ENCODE measurements at places on chromosomes 5 and 9.

DNA sequence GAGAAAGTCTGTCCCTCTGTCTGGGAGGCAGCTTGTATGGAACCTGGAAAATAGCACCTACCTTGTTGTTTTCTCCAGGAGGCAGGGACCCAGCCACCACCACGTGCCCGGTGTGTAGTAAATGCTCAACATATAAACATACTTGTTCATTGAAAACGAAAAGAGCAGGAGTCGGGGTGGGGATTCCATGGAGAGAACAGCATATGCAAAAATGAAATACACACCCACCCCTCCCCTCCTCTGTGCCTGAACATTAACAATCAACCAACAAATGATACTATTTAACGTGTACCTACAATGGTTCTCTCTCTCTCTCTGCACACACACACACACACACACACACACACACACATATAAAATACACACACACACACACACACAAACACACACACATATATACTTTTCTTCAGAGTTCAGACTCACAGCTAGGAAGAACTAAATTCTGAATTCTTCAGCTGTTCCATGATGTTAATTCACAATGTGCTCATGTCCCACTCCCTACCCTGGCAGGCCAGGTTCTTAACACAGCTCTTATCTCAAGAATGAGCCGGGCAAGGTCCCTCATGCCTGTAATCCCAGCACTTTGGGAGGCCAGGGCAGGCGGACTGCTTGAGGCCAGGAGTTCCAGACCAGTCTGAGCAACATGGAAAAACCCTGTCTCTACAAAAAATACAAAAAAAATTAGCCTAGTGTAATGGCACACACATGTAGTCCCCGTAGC, 16.3 kb upstream of the DENND1A start:
- DNase-seq = no peak

DNA sequence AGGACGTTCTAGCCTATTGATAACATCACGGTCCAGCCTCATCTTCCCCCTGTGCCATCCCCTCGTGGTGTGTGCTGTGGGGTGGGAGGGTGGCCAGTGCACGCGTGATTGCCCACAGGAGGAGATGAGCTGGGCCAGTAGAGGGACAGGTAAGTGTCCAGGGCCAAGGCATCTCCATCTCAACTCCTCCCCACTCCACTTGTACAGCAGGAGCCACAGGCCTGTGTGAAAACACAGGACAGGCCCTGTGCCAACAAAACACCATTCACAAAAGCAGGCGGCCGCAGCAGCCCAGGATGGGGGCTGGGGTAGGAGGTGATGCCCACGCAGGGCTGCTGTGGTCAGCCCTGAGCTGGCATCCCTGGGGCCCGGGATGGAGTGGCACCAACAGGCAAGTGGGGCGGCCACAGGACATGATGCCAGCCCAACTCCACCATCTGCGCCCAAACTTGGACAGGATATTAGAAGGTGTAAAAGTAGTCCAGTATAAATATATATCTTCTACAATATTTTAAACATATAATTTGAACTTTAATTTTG, 32.6 kb downstream of the TPPP start:
- DNase-seq = no peak

- no peak for DNase-seq
Measured at GRCh38 chr5:176642675-176643490, 4.4 kb upstream of the TSPAN17 start.

DNA sequence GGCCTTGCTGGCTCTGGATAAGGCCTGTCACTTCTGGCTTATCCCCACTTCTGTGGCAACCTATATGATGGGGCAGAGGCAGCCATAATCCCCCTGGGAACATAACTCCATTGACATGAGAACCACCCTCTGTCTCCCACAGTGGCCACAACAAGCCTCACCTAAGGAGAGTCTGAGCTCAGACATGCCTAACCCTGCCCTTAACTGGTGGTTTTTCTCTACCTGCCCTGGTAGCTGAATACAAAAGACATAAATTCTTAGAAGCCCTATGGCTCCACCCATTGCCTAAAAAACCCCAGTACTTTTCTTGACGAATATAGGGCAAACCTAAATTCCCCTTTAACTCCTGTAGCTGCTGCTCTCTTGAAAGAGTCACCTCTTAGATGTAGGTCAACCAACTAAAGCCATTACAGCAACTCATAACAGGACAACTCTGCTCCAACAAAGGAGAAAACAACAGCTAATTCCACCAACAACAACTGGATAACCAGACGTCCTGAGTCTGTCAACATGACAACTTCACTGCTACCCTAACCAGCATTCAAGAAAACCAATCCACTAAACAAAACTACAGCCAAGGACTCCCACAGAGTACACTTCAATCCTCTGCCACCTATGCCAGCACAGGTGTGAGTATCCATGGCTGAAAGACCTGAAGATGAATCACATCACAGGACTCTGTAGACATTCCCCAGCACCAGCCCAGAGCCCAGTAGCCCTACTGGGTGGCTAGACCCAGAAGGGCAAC, 427.7 kb downstream of the PRELID2 start:
- DNase-seq = no peak

DNA sequence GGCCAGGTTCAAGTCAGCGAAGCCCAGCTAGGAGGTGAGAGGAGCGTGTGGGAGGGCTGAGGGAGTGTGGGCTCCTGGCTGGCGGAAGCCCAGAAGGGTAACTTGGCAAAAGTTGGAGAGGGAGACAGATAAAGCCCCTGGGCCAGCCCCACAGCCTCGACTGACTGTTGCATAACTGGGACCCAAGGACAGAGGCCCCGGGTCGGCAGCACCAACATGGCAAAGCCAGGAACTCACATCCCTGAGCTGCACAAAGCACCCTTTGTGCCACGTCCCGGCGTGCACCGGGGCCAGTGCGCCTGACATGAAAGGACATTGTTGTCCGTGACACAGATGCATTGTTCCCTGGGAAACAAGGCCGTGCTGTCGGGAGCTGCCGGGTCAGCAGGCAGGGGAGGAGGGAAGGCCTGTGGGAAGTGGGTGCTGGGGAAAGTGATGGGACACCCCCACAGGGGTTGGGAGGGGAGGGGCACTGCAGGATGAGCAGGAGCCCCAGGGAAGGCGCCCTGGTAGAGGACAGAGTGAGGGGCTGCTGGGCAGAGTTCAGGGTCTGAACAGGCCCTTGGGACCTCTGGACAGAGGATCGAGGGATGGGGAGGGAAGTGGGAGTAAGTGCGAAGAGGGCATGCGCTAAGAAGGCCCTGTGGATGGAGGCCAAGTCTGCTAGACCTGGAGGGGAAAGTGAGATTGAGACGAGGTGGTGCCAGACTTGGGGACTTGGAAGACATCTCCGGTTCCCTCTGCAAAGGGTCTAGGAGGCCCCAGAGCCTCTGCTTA, 13.0 kb upstream of the DPM2 start:
- DNase-seq = no peak

- DNase-seq = no peak
Measured at GRCh38 chr5:6770826-6771607, 57.8 kb downstream of the TENT4A start.

DNA sequence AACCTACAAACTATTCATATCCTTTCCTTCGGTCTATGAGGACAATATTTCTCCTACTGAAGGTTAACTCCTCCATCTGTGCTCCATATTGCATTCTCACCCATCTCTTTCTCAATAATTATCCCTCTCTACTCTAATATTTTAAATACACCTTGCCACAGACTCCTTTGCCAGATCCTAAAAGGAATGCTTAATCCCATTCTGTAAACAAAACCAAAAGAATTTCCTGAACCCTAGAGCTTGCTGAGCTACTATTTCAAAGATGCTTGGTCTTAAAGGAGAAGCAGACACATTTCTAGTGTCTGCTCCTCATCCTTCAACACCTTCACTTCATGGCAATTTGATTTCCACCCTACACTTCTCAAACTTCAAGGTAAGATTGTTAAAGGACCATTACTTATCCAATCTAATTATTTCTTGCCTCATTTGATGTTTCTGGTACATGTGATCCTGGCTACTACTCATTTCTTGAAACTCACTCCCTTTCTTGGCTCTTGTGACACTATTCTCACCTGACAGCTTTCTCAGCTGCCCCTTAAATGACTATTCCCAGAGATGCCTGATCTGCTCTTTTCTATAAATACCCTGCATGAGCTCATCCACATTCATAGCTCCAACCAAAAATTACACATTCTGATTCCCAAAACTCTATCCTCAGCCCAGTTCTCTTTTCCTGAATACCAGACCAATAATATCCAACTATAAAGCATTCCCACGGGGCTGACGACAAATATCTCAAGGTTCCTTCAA, 20.2 kb downstream of the HOMER1 start:
- DNase-seq = no peak

GRCh38 chr5:74866596-74867162, 492 bp upstream of the FAM169A start:
- no peak for DNase-seq

GRCh38 chr5:81639556-81639955, 111.3 kb downstream of the SSBP2 start:
- no peak for DNase-seq

DNA sequence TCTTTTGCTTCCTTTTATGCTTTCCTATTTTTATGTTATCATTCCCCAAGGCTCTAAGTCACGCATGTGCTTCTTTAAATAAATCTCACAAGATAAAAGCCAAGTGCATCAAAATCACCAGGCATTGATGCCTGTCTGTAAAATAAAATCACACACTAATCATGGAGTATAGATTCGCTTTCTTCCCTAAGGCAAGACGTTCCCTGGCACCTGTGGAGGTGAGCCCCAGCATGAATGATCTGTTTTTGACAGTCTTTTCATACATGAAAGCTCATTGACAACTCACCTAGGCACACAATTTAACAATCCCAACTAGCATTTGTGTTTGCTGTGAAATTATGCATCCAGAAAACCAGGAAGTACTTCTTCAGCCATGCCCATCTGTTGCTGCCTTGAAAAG, 146.9 kb upstream of the DMAC1 start:
- DNase-seq = no peak

GRCh38 chr9:71896761-71897160, 14.2 kb downstream of the ABHD17B start:
- no peak for DNase-seq

DNA sequence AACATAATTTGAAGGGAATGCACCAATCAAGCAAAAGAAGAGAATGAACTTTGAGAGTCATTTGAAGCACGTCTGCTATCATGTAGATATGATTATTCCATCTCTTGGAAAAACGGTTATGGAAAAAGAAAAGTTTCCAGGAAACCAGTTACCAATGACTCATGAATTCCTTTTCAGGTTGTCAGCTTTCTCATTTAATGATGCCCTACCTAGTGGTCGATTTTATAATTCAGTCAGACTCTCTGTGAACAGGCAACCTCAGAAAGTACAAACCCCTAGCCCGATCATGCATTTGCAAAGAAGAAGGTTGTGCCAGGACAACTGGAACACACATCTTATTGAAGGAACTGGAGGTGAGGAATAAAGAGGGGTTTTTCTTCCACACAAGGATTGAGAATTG, 355.1 kb upstream of the GRIA1 start:
- DNase-seq = no peak

Data from mesothelial cell of epicardium (in vitro differentiated cells).